G401 (cell line): ENCODE measurements at places on chromosomes 16 and 17. TPM values are rescaled to one million over a fixed set of nuclear protein-coding genes. Genes with fewer than 3 reads are reported as not detected.

ALOX15 gene
- total RNA-seq: 0.41 TPM in 1 of 2 replicates, not detected in the other

DNA sequence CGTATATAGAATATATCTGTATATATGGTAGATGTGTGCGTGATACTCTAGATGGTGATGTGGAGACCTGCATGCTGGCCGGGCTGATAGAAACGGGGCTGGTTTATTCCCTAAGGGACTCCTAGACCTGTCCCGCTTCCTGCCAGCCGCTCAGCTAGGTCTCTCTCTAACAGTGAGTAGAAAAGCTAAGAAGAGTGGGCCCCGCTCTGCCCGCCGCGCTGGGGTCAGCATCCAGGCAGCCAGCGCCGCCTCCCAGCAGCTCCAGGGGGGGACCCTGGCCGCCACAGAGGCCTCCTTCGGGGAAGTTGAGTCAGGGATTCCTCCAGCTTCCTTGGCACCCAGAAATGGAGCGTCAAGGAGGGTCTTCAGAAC, 9.4 kb downstream of the CYGB start:
- DNase-seq: no peak

MBTPS1 gene
- total RNA-seq: 52.5 and 70.6 TPM in 2 replicates

- DNase-seq: no peak
Observed at GRCh38 chr17:67476787-67477335, 99.8 kb downstream of the PITPNC1 start.

GRCh38 chr17:73304438-73304837, 7.4 kb downstream of the CDC42EP4 start:
- no peak for DNase-seq

DNA sequence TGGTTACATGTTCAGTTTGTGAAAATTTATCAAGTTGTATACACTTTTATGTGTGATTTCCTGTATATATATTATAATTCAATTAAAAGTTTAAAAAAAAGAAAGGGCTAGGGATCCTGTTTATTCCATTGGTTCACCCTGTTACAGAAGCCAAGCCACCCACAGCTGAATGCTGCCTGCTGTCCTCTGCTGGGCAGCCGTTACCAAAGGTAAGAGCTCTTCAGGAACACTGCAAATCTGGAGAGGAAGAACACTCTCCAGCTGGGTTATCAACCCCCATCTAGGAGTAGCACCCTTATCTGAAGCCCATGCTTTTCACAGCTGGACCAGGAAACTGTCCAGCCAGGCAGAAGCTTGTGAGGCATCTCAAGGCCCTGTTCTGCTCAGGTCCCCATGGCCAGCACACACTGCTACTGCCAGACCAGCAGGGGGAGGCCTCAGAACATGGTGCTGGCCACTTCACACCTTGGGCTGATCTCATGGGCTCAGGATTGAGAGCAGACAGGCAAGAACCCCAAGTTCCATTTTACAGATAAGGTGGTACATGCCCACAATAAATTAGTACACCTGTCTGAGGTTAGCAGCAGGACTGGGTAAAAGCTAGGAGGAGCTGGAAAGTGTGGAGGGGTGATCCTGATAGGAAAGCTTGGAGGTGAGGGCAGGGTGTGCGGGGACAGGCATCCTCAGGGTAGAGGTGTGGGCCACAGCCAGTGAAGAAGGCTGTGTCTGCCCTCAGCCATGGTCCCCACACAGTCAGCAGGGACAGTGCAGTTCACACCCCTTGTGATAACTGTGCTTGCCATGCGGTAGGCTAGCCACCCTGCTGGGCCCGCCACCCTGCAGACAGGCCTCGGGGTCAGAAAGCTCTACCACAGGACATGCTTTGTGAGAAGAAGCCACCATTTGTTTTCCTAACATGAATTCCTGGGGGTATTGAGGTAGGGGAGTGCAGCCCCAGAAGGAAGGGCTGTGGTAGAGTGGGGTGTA, 54.3 kb upstream of the SREBF1 start:
- peak; percentile 36 for DNase-seq

- DNase-seq: no peak
Observed at GRCh38 chr16:19165101-19165500, 2.9 kb upstream of the SYT17 start.

GRCh38 chr17:34182036-34182803, 72.9 kb upstream of the CCL2 start:
- DNase-seq: no peak

DNA sequence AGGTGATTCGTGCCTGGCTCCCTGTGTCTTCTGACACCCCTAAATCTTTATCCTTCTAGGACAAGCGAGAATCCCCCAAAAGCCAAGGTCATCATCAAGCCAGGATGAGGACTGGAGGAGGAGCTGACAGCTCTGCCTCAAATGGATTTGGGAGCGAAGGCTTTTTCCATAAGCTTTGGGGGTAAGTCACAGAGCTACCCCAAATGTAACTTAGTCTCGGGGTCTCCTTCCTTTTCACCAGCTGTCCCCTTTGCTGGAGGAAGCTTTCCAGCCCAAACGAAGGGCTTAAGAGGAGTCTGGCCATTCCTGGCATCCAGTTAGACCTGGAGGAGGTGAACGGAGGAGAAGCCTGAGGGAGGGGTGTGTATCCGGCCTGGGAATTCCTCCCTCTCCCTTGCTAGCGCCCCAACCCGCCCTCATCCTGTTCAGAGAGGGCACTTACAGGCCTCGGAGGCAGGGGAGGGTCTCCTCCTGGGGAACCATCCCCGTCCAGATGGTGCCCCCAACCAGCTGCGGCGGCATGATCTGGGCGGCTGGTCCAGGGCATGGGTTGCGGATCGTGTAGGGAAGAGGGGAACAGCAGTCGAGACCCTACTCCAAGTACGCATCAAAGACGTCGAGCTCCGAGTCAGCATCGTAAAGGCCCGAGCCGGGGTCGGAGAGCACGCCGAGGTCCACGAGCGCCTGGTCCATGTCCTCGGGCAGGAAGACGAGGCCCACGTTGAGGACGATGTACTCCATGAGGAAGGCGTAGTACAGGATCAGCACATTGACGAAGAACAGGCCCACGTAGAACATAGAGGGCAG, 938 bp downstream of the DEXI start:
- no peak for DNase-seq

DNA sequence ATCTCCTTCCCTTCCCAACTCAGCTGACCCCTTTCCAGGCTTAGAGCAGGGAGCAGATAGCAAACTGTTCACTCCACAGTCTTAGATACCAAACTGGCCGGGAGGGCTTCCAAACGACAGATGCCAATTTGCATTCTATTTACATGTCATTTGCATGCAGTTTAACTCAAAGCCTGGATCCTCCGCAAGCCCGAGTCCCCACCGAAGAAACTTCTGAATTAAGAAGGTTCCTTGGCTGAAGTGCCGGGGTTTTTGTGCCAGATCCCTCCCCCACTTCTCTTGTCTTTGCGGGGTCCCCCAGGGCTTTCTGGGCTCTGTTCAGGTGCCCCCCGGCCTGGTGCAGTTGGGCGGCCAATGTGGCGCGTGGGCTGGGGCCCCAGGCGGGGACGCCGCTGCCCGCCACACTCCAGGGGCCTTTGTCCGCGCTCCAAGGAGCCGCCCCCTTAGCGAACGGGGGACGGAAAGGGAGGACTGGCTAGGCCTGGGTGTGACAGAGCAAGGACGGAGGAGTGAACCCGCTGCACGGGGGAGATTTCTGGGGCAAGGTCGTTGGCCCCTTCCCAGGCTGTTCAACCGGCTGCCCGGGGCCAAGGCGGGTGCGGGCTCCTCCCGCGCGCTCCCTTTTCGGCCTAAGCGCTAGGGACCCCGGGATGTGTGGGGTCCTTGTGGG, 1.2 kb downstream of the GPRC5B start:
- DNase-seq: peak; percentile 86

GRCh38 chr16:13896543-13897182, 23.3 kb upstream of the ERCC4 start:
- DNase-seq: no peak

ZNF821 gene
- total RNA-seq: 24.7 and 27.7 TPM in 2 replicates
